ENCODE measurements at places on chromosomes 5 and 9.

DNA sequence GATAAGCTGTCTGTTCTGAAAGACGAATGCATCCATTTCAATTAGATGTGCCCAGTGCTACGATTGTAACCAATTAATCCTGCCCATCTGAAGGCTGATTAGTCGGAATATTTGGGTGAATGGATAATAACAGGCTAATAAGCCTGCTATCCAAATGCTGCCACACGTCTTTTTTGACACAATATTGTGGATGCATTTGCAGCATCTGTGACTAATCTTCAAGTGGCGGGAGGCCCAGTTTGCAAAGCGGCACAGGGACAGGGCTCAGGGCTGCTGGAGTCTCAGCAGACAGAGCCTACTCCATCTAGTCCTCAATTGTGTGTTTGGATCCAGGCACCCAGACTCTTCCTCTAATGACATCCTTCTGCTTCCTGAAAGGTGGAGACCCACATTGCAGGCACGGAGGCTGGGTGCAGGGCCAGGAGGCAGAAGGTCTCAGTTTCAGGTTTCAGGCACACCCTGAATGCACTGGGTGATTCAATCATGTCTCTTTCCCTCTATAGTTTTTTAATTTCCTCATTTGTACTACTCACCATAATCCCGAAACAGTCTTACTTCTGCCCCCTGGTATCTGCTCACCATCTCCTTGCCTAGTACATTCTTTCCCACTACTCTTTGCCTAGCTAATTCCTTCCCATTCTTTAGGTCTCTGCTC lies 169.6 kb downstream of the ASTN2 start:
- no peak for DNase-seq

GRCh38 chr5:122236270-122237040 lies 75.6 kb upstream of the SNCAIP start:
- no peak for DNase-seq

GRCh38 chr9:120534266-120534665 lies 45.7 kb downstream of the CDK5RAP2 start:
- no peak for DNase-seq

DNA sequence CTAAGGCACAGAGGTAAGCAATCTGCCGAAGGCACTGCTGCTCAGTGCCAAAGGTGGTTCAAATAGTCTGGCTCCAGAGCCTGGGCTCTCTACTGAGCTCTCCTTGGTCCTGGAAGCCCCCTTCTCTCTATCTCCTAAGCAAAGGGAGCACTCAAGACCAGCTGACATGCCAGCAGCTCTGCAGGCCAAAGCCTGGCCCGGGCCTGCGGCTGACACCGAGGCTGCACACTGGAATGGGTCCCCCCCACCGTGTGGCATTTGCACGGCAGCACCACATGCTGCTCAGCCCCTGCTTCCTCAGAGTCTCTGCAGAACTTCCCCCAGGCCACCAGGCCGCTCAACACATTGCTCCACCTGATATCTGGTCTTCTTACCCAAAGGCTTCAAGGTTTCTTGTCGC lies 57.8 kb upstream of the GOLPH3 start:
- DNase-seq: no peak

DNA sequence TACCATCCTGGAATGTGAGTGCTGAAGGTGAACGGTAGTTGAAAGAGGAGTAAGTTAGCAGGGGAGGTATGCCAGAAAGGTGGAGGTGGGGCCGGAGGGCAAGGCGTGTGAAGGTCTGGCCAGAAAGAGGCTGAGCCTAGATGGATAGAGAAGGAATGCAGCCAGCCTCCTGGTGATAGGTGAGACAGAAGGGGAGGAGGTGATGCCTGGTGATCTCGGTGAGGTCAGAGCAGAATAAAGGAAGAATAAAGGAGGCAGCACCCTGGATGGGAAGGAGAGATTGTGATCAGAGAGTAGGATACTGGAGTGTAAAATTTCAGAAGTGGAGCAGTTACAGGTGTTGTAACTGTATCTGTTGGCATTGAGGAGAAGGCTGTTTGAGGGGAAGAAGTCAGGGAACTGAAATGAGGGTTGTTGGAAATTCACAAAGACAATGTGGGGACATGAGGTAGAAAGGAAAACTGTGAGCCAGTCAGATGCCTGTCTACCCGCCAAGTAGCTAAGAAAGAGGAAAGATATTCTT lies 2.0 kb downstream of the GNG10 start:
- DNase-seq: no peak

DNA sequence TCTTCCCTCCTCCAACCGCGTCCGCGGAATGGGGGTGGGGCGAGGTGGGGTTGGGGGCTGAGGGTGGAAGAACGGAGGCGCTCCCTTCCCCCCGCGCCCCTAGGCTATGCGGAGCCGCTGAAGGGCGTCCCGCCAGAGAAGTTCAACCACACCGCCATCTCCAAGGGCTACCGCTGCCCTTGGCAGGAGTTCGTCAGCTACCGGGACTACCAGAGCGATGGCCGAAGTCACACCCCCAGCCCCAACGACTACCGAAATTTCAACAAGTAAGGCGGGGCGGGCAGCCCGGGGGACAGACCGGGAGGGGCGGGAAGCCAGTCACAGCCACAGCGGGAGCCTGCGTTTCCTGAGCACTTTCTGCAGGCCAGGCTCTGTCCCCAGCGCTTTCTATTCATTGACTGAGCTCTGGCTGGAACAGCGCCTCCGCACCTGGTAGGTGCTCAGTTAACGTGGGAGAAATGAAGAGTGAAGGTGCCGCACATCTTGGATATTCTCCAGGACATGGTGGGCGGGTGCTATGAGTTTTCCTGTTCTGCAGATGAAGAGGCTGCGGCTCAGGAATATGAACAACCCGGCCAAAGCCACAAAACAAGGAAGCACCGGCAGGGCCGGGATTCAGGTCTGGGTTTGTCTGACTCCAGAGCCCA lies 11.3 kb downstream of the MYOZ3 start:
- DNase-seq: no peak

DNA sequence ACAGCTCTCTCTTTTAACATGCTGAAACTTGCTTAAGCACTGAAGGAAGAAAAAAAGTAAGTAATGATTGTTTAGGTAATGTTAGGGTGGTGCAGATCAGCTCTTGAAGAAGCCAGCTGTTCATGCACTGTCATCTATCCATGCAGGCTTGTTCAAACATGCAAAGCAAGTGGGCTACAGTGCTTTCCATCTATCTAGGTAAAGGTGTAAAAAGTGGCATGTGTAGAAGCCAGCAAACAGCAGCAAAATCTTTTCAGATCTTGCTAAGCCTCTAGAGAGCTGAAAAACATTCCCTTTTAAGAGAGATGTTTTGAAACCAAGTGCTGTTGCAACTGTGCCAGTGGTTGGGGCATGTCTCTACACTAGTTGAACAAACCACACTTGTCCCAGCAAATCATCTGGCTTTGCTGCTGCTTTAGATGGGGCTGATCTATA lies 214.4 kb downstream of the EFNA5 start:
- no peak for DNase-seq

Measured in activated naive CD4-positive, alpha-beta T cell (primary cell).